Activated effector memory CD4-positive, alpha-beta T cell treated with Interleukin-2 at 50 U/mL for 16 hours (primary cell): ENCODE measurements at places on chromosomes 5 and 9.
A peak's percentile ranks its signal among the peaks of the same experiment; 100 is the strongest.

DNA sequence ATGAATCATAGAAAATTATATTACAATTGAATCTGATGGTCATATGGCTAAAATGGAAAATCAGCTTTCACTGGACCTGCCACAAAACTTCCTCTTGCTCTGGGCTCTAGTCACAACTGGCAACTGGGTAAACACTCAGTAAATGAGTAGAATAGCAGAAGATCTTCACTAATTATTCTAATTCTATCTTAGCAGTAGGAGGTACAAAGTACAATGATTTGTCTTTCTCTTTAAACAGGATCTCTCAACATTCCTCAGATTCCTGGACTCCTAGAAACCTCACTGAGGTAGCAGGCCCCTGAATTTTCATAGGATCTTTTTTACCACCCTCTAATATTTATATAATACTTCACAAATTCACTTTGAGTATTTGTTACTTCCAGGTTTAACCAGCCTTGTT, 239.9 kb upstream of the SMARCA2 start:
- no peak for DNase-seq

- no peak for DNase-seq
Measured at GRCh38 chr5:23820765-23821471, 313.5 kb downstream of the PRDM9 start.

- no peak for DNase-seq
Measured at GRCh38 chr5:15695215-15695731, 195.3 kb downstream of the FBXL7 start.

- peak; percentile 69 for DNase-seq
Measured at GRCh38 chr9:35756275-35757225, 2.5 kb upstream of the MSMP start.

DNA sequence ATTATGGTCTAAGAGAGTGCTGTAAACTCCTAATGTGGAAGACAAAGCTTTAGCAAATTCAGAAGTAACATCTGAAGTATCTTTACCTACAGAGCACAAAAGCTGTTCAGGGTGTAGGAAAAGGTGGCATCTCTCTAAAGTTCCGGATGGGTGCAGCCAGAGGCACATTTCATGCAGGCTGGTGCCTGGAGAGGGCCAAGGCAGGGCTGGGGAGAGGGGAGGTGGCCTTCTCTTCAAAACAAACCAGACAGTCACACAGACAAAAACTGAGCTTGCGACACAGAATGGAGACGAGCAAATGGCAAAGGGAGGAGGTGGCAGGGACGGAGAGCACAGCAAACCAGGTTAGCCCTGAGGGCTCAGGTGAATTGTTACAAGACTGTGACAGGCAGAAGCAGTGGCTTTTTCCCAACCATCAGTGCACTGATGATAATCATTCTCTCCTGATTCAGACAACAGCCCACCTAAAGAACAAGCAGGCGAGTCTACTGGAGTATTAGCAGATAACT, 121.5 kb upstream of the PCA3 start:
- DNase-seq: no peak

DNA sequence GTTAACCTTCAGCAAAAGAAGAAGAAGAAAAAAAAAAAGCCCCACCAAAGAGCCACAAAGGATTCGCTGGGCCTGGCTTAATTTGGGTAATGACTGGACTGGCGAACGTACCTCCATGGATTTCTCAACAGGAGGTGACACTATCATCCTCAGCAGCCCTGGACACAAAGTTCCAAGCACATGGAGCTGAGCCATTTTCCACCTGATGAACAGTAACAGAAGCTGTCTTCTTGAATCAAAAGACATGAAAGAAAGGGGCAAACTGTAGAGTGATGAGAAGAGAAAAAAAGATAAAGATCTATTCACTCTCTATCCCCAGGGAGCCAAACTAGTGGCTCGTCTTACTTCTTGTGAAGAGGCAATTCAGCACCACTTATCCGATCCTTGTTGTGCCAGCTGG, 150.2 kb upstream of the TRPM3 start:
- DNase-seq: no peak

- DNase-seq: no peak
Measured at GRCh38 chr5:1010181-1010510, 1.5 kb downstream of the NKD2 start.

DNA sequence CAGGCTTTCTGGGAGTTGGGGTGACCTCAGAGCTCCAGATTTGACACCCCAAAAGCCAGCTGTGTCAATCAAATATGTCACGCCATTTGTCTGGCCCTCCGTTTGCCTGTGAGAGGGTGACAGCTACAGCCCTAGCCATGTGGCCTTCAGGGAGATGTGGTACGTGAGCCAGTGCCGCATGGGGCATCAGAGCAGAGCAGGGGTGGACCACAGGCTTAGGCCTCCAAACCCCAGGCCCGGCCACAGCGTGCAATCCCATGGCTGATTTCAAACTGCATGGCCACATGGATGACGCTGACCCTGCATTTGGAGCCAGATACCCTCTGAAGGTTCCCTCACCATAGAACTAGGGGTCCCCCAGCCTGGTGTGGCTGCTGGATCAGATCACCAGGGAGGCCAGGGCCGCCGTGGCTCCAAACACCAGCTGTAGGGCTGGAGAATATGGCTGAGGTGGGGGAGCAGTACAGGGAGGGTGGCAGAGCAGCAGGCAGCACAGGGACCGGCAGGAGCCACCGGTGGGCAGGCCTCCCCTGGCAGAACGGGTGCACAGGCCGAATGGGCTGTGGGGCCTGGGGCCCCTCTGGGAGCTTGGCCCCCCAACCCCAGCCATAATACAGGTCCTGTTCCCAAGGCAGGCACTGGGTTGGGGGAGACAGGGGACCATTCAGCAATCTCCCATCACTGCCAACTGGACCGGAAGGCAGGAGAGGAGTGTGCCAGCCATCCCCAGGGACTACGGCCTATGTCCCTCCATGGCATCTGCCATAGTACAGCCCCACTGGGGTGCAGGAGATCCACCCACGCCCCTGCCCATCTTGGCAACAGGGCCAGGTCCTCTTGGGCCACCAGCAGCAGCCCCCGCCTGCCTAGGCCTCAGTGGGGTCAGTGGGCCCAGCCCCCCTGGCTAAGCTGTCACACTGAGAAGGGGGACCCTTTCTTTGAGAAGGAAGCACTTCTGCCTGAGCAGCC, 1.5 kb downstream of the SAPCD2 start:
- DNase-seq: no peak

DNA sequence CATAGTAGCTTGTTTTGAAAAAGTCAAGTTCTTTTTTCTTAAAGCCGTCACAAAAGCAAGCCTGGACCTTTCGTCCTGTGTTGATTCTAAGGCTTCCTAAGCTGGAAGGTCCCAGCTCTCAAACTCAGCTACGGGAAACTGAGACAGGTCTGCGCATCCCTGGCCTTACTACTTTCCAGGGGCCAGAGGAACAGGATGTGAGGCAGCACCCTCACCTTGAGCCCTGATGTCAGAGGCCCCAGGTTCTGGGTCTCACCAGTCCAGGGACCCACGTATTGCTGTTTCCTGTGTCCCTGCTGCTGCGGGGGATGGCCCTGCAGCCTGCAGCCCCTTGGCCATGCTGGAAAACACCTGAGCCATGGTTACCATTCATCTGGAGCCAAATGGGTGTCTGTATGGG, 123.9 kb downstream of the COL23A1 start:
- DNase-seq: no peak

GRCh38 chr9:70491426-70492318, 77.2 kb upstream of the KLF9 start:
- no peak for DNase-seq

DNA sequence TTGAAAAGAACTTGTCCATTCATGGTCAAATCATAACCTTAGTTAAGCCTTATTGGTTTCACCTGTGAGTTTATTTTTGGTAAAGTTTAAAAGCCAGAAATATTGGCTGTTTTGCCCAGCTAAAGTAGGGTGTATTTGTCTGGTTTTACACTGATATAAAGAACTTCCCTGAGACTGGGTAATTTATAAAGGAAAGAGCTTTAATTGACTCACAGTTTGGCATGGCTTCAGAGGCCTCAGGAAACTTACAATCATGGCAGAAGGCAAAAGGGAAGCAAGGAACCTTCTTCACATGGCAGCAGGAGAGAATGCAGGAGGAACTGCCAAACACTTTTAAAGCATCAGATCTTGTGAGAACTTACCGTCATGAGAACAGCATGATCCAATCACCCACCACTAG, 55.3 kb downstream of the JAKMIP2 start:
- no peak for DNase-seq

DNA sequence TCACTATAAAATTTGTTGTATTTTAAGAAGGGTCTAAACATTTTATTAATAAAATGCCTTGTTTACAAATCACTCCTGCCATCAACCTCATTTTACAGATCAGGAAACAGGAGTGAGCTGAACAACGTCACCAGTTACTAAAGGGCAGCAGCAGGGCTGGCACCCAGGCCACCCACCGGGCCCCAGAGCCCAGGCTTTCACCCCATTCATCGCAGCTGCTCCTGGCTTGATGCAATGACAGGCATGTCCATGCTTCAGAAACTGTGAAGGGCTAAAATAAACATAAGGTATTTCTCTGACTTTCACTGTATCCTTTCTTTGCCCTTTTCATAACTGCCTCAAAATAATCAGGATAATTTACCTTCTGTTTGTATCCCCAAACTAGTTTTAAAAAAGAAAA, 18.1 kb downstream of the MED27 start:
- no peak for DNase-seq

- no peak for DNase-seq
Measured at GRCh38 chr5:73302797-73303147, 129.8 kb downstream of the TMEM174 start.

GRCh38 chr5:16666130-16666882, 49.5 kb upstream of the RETREG1 start:
- DNase-seq: no peak
